ENCODE measurements at places on chromosomes 2 and 18.

DNA sequence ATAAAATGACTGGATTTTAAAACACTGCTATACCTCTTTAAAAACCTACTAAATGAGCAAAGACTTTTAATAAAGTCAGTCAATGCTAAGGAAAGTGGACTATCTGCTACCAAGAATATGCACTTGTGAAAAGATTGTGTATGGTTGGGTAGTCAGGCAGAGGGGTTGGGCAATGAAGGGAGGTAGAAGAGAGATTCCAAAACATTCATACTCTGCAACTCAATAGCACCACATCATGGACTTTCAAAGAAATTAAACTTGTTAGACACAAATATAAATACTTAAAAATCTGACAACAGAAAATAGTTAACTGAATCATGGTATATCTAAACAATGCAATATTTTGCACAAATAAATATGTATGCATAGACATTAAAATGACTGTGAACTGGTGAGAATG is 139.9 kb upstream of the MAPRE2 start:
- no peak for DNase-seq

GRCh38 chr2:46434851-46435273 is 44.5 kb upstream of the TMEM247 start:
- no peak for DNase-seq

DNA sequence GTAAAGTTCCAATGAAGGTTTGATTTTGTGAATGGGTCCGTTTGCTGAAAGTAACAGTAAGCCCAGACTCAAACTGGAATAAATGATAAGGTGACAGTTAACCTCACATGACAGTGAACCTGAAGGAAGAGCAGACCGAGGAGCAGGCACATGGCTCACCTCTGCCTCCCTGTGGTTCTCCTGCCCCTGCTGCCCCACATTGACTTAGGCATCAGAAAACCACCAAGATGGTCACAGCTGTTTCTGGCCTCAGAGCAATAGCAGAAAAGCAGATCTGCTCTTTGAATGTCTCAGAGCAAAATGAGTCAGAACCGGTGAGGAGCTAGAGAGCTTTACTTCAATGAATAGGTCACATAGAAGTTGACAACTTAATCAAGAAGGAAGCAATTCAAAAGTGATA is 487.6 kb downstream of the METTL4 start:
- DNase-seq: no peak

GRCh38 chr2:173021939-173022371 is 53.7 kb upstream of the MAP3K20 start:
- DNase-seq: no peak

DNA sequence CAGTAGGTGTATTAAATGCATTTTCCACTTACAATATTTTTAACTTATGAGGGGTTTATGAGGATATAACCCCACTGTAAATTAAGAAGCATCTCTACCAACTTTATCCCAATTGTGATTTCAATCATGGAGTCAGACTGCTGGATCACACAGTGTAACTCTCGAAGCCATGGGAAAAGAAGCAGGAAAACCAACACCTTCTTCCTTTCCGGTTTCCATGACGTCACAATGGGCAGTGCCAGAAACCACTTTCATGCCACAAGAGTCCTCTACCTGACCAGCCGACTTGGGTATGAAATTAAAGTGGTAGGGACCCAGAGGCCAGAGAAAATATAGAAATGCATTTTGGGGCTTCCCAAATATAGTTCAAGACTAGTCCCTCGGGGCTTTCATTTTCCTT is 4.2 kb downstream of the RNF152 start:
- DNase-seq: no peak

DNA sequence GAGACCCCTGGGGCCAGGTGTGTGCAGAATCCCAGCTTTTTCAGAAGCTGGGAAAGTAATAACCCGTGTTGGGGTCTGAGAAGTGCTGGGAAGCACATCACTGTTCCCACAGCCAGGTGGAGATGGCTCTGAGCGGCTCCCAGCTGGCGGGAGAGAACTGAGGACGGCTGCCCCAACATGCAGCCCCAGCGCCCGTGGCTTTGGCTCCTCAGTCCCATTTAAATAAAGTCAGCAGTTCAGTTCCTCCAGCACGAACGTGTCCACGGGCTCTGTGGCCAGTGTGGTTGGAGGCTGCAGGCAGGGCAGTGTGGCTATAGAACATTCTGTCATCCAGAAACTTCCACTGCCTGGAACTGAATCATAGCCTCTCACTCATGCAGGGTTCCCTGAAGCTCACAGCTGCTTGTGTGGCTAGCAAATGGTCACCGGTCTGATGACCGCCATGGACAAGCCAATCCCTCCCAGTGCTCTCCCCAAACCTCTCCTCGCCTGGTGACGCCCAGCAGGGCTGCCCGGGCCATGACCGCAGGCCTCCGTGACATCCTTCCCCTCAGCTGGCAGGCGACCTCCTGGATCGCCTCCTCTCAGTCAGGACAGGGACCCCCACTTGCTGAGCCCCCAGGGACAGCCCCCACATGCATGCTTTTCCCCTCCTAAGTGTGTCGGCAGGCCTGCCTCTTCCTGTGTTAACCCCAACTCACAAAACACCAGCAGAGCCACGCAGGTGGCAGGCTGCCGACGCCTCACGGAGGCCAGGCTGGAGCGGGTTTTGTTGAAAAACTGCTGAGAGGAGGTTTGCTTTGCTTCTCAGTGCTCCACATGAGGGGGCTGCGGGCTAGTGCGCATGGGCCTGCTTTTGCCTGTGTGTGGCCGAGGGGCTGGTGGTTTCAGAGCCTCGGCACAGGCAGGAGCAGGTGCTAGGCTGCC is 1.3 kb downstream of the RTP5 start:
- no peak for DNase-seq

DNA sequence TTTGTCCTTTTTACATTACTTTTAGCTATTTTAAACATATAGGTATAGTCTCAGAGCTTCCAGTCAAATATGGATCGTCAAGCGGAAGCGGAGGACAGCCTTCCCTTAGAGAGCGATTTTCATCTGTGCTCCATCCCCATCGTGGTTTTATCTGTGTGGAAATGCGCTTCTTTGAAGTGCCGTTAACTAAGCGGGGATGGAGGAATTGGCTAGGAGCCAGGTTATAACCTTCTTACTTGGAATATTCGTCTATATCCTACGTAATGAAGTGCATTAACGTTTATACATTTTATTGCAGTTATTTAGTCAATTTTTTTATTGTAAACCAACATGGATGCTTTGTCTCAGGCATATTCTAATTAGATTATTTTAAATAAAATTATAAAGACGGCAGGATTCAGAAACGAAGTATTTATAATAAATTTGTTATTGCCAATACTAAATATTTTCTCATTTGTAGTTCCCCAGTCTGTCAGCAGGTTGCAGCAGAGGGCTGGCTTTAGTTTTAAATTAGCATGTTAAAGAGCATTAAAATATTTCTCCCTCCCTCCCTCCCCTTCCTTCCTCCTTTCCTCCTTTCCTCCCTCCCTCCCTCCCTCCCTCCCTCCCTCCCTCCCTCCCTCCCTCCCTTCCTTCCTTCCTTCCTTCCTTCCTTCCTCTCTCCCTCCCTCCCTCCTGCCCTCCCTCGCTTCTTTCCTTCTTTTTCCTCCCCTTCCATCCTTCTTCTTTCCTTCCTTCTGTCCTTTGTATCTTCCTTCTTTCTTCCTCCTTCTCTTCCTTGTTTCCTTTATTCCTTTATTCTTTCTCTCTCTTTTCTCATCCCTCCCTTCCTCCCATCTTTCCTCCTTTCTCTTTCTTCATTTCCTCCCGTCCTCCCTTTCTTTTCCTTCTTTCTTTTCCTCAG is 80.6 kb upstream of the DOCK10 start:
- no peak for DNase-seq

DNA sequence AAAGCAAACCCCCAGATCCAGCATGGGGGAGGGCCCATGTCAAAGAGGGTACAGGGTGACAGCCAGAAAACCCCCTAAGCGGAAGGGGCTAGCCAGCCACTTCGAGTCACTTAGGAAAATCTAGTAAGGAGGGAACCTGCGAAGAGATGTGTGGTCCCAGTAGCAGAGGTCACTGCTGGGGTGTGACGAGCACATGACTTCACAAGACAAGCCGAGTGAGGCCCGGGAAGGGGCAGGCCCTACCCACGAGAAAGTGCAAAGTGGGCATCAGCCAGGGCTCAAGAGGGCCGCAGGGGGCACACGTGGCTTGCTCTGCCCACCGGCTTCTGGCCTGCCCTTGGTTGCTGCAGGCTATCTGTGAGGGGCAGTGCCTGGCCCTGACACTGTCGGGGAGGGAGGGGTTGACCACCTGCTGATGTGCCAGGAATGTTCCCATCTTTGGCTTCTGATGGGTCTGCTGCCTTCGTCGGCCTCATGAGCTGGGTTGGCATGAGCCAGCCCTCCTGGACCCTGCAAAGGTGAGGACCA is 11.5 kb downstream of the ODC1 start:
- no peak for DNase-seq

DNA sequence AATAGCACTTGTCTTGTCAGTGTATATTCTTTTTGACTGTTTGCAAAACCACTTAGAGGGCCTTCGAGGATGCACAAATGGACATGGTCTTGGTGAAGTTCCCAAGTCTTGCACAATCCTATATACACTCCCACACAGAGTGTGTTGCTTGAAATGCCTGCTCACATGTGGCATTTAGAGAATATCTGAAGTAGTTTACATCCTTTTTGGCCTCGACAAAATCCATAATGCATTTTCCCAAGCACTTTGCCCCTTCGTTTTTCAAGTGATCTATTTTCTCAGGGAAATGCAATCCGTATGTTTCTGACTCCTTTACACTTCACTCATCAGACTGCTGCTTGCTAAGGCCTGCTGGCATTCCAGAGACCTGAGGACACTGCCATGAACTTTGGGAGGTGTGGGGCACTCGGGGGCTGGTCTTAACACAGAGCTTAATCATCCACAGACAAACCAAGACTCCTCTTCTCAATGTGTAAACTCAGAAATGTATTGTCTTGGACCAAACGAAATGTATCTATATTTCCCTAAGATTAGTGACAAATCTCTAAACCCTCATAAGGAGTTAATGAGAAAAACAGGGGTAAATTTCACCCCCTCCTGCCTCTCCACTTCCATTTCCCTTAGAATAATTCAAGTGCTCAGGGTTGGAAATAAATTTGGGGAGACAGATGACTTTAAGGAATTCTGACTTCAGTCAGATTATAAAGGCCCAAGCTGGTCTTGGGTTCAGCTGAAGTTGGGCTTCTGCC is 219.3 kb upstream of the APCDD1 start:
- no peak for DNase-seq

- DNase-seq: no peak
These were observed 1058.5 kb downstream of the CBLN2 start for GRCh38 chr18:71485611-71486010.

- no peak for DNase-seq
These were observed 292.0 kb downstream of the ASXL3 start for GRCh38 chr18:33870059-33870458.

DNA sequence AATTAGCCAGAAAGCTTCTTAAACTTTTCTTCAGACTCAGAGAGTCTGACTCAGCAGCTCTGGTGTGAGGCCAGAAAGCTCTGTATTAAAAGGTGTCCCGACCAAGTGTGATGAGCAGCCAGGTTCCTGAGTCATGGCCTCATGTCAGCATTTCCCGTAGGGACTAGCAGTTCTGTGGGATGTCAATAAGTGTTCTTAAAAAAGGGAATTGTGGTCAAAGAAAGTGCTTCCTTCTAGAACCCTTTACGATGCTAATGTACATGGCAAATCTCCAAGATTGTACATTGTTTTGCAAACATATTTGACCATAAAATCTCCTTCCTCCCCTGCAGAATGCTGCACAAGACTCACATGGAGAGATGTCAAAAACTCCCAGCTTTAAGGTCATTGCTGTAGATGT is 80.1 kb downstream of the PLA2R1 start:
- DNase-seq: no peak

DNA sequence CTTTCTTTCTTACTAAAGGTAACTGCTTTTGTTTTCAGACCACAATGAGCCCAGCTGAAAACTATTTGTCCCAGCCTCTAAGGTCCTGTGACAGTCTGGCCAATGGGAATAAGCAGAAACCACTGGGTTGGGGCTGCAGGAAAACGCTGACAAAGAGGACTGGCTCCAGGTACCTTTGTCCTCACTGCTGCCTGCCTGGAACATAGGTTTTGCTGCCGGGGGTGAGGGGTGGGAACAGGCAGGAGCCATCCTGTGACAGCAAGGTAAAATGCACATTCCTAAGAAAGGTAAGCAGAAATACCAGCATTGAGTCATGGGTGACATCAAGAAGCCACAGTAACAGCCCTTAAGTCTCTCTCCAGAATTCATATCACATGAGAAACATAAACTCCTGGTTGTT is 21.6 kb downstream of the PTPN2 start:
- DNase-seq: no peak

GRCh38 chr18:11002277-11002676 is 147.1 kb downstream of the PIEZO2 start:
- no peak for DNase-seq

- no peak for DNase-seq
These were observed 16.0 kb downstream of the LRRTM1 start for GRCh38 chr2:80288576-80288975.

DNA sequence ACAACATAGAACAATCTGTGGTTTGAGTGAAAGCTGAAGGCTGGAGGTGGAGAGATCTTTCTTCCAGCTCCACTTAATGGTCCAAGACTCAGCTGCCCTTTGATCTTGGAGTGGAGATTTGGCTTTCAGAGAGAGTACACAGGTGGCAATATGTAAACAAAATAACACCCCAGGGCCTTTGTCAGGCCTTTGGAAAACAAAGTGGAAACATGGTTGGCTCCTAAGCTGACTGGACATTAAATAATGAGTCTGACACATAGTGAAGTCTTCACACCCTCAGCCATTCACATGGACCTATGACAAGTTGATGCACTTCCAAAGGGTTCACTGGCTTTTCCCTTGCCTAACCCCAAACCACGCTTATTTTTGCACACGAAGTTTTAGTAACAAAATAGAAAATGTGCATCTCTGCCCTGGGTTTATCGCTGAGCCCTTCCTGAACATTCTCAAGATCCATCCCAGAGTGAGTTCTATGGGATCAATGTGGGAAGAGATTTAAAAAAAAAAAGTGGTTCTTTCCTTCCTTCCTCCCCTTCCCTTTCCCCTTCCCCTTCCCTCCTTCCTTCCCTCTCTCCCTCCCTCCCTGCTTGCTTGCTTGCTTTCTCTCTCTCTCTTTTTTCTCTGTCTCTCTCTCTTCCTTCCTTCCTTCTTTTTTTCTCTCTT is 201.3 kb upstream of the NT5C1B start:
- DNase-seq: no peak

DNA sequence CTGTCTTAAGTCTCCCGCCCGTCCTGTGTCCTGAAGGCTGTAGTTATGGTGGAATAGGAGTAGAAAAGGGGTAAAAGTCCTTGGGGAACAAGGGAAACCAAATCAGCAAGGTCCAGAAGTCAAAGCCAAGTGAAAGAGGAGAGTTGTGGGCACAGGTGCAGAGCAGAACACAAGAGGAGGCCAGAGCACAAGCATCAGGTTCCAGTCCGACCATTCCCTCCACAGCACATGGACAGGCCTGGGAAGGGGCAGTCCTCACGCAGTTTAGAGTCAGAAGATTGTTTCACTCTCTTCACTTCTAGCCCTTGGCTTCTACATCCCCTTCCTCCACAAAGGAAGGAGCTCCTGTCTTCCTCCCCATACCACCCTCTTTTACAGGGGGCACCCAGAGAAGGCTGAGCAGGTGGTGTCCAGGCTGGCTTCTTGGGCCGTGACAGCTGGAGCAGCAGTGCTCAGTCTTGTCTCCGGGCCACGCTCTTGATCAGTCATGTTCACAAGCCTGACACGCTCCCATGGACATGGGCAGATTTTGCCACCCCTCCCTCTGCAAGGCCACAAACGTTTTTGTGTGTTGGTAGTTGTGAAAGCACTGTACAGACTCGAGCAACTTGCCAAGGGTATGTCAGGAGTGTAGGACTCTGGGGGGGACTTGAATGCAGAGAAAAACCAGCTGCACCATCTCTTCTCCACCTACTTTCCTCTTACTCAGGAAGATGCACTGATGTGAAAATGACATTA is 138.5 kb upstream of the DAPL1 start:
- DNase-seq: no peak
